ENCODE measurements at places on chromosomes 1 and 21.

- no peak for DNase-seq
Observed at GRCh38 chr1:67084765-67085318, 30.9 kb upstream of the SLC35D1 start.

GRCh38 chr1:239722035-239722434, 335.7 kb downstream of the CHRM3 start:
- DNase-seq = no peak

DNA sequence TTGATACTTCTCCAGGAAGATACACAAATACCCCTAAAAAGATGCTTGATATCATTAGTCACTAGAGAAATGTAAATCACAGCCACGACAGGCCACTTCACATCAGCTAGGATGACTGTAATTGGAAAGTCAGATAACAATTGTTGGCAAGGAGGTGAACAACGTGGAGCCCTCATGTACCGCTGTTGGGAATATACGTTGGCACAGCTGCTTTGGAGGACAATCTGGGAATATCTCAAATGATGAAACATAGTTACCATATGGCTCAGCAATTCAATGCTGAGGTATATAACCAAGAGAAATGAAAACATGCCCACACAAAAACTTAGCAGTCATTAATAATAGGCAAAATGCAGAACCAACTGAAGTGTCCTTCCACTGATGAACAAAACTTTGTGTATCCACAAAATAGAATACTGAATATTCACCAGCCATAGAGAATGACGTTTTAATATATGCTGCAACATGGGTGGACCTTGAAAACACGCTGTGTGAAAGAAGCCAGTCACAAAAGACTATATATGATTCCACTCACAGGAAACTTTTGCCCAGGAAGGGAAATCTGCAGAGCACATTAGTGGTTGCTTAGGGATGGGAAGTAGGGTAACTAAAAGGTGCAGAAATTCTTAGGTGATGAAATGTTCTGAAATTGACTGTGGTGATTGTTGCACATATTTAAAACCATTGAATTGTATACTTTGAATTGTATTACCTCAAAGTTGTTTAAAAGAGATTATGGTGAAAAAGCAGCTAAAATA, 95.4 kb downstream of the AHCTF1 start:
- no peak for DNase-seq

GRCh38 chr1:245475126-245475525, 320.3 kb downstream of the KIF26B start:
- no peak for DNase-seq

DNA sequence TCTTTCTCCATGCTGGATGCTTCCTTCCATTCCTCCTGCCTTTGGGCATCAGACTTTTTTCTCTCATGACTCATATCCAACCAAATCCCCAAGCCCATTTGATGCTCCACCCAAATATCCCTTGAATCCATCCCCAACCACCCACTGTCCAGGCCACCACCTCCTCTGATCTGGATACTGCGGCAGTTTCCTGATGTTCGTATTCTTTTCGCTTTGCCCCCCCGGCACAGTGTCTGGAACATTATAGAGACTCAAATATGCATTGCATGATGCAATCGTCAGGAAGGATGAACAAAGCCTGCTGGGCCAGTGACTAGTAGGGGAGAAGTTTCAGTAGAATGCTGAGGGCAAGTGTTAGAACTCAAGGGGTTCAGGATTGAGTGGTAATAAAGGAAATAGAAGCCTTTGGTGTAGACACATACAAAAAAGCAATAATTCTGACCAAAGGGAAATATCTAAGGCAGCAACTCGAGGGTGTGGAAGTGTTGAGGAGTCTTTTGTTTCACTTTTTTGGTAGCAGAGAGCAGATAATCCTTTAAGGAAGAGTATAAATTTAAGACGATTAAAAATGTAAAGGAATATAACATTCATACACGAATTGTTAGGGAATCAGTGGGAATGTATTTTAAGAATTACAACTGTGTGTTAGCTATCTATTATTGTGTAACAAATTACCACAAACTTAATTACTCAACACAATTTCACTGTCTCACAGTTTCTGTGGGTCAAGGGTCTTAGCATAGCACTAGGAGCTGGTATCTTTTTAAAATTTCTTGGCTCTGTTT, 7.5 kb downstream of the S100A11 start:
- DNase-seq = no peak

- no peak for DNase-seq
Observed at GRCh38 chr1:8121261-8122159, 95.4 kb upstream of the ERRFI1 start.

DNA sequence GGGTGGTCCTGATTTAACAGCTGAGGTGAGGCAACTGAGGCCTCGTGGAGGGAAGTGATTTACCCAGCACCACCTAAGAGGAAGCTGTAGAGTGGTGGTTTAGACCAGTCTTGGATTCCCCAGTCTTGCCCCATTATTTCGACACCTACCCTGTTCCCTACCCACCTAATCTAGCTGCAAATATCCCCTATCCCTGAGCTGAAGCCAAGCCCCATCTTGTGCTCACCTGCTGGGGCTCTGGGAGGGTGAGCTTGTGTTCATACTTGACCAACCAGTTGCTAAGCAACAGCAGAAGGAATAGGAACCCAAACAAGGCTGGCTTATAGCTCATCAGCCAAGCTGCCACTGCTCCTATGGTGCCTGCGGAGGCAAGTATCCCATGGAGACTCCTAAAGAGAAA, 2.0 kb downstream of the TEX46 start:
- no peak for DNase-seq

GRCh38 chr21:17050156-17050555, 462.7 kb upstream of the CXADR start:
- DNase-seq = no peak

- DNase-seq = no peak
Observed at GRCh38 chr1:204984499-204984898, 58.5 kb upstream of the CNTN2 start.

DNA sequence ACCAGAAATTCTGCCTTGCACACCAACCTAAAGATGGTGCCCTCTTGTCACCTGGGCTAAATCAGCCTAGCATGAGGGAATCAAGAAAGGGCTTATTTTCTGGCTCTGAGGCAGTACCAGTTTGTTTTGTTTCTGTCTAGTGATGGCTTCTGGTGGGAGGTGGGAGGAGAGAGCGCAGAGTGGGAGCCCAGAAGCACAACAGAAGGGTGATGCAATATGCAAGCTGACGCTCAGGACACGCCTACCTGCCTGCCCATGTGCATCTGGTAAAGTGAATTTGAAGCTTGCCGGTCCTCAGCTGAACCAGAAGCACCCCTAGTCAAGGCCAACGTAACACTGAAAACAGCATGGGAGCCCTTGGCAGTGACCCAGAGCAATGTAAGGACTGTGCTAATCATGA, 138.4 kb upstream of the TIAM1 start:
- DNase-seq = no peak

- DNase-seq = no peak
Observed at GRCh38 chr1:239896980-239897379, 194.7 kb upstream of the FMN2 start.

DNA sequence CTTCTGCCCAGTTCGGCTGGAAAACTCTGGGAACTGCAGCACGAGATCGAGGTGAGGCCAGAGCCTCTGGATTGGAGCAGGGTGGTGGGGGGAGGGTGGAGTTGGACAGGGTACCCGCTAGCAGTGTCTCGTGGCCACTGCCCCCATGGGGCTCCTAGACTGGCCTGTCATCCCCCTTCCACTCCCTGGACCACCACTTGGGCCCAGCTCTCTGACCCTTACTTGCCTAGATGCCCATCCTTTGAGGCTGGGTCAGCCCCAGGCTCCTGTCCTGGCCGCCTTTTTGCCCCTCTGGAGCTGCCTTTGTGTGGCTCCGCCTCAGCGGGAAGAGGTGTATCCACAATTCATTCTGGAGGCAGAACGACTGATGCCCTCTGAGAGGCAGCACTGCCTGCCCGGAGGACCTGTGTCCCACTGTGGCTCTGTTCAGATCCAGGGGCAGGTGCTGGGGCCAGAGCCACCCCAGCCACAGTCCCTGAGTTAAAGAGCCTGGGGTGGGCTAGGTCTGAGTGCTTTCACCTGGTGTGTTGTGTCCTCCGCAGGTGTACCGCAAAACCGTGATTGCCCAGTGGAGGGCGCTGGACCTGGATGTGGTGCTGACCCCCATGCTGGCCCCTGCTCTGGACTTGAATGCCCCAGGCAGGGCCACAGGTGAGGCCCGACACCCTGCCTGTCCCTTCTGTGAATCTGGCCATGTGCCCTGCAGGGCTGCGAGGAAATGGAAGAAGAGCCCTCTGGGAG, 17.7 kb downstream of the FAAH start:
- no peak for DNase-seq

- DNase-seq = peak; percentile 2
Observed at GRCh38 chr1:170562646-170563338, 30.8 kb downstream of the GORAB start.

DNA sequence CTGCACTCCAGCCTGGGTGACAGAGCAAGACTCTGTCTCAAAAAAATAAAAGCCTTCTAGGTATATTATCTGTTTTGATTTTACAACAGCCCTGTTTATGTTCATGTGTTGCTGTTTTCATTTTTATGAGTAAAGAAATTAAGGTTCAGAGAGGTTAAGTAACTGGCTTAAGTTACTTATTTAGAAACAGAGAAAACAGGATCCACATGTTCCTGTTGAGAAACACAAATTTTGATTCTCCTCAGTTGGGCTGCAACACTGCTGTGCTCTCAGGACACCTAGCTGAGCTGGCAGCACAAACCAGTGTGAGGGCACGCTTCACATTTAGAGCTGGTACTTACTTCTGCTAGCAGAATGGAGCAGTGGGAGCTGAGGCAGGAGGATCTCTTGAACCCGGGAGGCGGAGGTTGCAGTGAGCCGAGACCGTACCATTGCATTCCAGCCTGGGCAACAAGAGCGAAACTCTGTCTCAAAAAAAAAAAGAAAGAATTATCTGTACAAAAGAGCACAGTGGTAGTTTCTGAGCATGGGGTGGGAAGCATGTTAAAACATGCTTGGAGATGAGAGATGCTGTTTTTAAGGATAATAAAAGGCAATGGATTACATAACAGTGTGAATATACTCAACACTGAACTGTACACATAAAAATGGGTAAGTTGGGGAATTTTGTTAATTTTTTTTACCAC, 2.4 kb downstream of the SPRTN start:
- no peak for DNase-seq

DNA sequence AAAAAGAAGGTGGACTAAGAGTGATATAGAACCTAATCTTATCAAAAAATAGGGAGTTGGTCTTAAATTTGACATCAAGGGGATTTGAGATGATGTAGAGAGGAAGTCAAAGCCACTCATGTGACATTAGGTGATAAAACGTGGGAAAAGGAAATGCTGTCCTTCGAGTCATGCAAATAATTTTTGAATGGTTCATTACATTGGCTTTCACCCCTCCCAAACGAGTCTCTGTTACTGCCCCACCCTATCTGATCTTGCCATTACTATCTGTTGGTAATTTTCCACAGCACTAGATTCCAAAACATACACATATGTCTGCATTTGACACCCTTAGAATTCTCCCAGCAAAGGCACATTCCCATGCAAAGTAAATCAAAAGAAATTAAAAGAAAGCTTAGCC, 531.1 kb upstream of the ADAMTS5 start:
- no peak for DNase-seq

GRCh38 chr1:236848274-236848923, 53.3 kb downstream of the MTR start:
- no peak for DNase-seq

DNA sequence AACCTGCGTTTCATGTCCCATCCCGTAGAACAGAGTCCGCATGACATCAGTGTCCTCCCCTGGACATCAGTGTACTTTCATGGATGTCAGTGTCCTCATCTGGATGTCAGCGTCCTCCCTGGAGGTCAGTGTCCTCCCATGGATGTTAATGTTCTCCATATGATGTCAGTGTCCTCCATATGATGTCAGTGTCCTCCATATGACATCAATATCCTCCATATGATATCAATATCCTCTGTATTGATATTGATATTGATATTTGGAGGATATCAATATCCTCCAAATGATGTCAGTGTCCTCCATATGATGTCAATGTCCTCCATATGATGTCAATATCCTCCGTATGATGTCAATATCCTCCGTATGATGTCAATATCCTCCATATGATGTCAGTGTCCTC, 284.9 kb downstream of the AJAP1 start:
- DNase-seq = no peak

GRCh38 chr1:38243106-38243505, 196.5 kb upstream of the POU3F1 start:
- no peak for DNase-seq

- no peak for DNase-seq
Observed at GRCh38 chr1:25992689-25993171, 5.1 kb downstream of the PAFAH2 start.

GRCh38 chr1:23451441-23451840, 26.9 kb upstream of the TCEA3 start:
- no peak for DNase-seq

- DNase-seq = no peak
Observed at GRCh38 chr1:223843934-223844786, 1.6 kb downstream of the TP53BP2 start.

DNA sequence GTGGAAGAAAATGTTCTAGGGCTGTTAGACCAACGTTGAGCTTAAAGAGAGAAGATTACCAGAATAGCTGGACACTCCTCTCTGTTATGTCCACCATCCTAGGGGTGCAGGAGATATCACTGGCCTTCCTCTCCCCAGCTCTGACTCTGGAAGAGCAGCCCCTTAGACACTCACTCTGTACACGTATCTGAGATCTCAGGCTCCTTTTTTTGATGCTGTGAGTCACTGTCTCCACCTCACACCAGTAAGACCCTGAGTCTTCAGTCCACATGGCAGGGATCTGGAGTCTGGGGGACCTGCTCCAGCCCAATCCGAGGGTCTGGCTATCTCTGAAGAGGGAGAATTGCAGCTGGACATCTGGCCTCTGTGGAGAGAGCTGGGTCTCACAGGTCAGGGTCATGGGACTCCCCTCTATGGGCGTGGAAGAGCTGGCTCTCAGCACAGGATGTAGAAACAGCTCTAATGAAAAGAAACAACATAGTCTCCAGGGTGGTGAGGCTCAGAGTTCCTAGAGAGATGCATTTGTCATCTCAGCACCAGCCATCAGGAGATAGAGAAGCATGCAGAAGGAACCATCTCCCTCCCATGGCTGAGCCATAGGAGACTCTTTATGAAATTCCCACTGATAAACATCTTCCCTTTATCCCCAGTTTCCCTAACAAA, 3.5 kb downstream of the FCRL3 start:
- DNase-seq = no peak

DNA sequence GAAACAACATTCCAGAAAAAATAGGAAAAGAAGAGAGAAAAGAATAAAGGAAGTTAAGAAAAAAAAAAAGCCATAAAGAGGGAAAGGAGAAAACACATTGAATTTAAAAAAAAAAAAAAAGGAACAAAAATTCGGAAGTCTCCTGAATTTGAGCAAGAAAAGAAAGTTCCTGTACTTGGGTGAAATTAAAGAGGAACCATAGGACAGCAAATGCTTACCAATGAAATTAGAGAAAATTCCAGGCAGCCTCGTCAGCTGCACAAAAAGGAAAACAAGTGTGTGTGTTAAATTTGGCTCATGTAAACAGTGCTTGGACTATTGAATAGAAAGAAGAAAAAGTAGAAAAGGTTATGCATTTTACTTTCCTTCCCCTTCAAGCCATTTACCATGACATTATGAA, 4.9 kb downstream of the IL12RB2 start:
- no peak for DNase-seq

- DNase-seq = no peak
Observed at GRCh38 chr1:5901150-5901549, 91.1 kb downstream of the NPHP4 start.
